ENCODE measurements at places on chromosomes 1 and 21.

DNA sequence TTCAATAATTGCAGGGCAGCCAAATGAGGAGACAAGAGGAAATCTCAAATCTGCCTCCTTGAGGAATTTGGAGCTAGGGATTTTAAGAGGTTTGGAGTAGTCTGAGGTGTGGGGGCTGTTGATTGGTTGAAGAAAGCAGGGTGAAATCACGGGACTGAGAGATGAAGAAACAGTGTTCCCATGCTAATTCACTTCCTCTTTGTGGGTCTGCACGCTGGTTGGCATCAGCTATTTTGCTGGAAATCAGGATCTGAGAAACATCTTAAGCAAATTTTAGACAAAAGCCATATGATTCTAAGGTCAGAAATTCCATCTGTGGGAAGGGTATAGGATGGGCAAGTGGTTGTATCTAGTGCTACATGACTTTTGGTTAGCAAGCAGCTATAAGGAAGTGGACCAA is 107.1 kb upstream of the PAXBP1 start:
- no peak for DNase-seq

GRCh38 chr1:59243550-59243949 is 53.3 kb upstream of the FGGY start:
- DNase-seq = no peak

- no peak for DNase-seq
Measured at GRCh38 chr21:32930673-32931072, 95.1 kb upstream of the OLIG2 start.

GRCh38 chr1:31792541-31792940 is 23.3 kb downstream of the SPOCD1 start:
- no peak for DNase-seq

DNA sequence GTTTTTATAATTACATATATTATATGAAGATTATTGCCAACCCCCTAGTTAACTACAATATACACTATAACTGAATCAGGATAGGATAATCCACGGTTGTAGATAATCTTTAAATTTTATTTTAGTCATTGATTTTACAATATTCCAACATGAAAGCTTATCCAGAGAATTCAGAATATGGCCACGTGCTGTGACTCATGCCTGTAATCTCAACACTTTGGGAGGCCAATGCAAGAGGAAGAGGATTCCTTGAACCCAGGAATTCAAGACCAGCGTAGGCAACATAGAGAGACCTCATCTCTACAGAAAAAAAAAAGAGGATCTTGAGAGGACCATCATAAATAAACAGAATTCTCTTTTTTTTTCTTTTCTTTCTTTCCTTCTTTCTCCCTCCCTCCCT is 119.6 kb upstream of the CACYBP start:
- no peak for DNase-seq

DNA sequence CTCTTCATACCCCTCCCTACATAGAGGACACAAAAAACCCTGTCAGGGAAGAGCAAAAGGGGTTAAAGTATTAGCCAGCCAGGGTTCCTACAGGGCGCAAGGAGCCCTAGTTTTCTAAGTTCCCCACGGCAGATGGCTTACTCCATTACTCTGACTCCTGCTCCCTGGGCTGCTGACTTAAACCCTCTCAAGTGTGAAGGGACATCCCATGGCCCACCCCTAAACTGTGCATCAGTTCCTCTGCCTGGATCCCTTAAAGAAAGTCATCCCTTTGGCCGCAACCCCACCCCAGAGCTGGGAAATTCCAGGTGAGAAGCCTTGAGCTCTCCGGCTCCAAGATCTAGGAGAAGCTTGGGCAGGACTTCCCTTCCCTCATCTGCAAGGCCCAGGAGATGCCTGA is 236.0 kb downstream of the TOMM20 start:
- DNase-seq = no peak

GRCh38 chr1:199067483-199067882 is 428.6 kb downstream of the PTPRC start:
- no peak for DNase-seq

DNA sequence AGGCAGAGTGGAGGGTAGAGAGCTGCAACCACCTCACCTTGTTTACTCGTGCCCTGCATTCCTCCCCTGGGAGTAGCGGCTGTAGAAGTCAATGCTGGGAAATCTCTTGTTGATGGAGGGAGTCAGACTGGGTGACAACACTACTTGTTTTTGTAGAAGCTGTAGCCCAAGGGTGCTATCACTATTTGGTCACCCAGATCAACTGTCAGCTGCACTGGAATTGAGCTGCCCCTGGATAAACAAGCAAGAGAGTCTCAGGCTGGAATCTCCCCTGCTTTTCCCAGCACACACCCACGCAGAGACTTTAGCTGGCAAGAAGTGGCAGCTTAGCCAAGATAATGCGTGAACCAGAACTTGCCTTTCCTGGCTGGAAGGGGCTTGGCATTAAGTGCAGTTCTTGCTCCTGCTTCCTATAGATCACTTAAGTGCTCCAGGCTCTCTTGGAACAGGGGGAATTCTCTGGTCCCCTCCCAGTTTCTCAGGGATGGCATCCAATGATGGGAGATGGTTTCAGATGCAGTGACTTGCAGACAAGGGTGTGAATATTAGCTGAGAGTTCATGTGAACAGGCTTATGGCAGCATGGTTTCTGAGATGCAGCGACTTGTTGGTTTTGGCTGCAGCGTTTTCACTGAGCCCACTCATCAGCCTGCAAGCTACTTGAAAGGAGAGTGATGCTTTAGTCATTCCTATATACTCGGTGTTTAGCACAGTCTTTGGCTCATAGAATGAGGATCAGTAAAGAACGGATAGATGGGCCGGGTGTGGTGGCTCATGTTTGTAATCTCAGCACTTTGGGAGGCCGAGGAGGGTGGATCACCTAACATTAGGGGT is 16.8 kb downstream of the ATP2B4 start:
- peak; percentile 42 for DNase-seq

GRCh38 chr1:236240675-236241074 is 41.1 kb downstream of the ERO1B start:
- no peak for DNase-seq

DNA sequence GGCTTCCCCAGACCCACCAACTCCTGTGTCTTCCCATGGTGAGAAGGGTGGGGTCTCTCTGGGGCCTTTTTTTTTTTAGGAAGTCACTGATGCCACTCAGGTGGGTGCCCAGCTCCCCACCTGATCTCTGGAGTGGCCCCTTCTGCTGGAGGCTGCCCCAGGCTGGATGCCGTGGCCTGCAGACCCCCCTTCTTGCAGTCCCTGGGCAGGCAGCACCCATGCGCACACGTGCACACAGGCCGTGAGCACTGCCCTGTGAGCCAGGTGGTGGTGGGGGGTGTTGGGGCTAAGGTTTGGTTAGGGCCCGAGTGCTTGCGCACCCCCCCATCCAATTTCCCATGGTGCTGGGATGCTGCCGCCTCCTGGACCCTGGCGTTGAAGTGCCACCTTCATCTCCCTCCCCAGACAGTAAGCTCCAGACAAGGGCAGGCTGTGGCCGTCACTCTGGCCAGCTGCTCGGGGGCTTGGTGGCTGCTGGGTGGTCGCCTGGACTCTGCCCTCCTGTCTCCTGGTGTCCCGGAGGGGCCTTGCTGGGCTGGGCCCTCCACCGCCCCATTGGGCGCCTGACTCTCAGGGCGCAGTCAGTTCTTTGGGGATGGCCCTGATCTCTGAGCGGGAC is 50.6 kb downstream of the SKI start:
- no peak for DNase-seq

DNA sequence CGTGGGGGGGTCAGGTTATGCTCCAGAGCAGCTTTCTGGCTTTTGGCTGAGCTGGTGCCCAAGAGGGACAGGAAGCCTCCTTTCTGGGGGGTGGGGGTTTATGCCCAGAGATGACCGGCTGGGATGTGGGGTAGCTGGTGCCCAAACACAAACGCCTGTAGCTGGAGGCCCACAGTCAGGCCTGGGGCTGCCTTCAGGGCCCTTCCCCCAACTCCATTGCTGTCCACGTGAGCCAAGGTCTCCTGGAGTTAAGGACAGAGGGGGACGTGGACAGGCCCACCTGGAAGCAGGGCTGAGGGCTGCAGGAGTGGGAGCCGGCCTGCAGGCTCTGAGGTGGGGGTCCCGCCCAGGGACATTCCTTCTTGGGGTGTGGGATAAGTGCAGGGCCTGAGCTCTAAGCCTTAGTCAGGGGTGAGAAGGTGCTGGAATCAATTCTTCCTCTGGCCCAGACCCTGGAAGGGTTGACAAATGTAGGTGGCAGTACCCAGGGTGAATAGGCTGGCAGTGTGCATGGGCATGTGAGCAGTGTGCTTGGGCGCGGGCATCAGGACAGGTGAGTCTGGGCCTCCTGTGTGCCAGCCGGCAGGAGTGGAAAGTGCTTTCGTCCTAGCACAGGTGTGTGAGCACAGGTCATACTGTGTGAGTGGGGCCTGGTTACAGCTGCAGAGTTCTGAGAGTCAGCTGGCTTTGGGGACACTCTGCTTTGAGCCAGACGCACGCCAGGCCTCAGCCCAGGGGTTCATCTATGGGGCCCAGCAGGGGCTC is 6.8 kb downstream of the CPLANE2 start:
- DNase-seq = no peak

- no peak for DNase-seq
Measured at GRCh38 chr21:36750576-36750959, 51.7 kb downstream of the SIM2 start.

DNA sequence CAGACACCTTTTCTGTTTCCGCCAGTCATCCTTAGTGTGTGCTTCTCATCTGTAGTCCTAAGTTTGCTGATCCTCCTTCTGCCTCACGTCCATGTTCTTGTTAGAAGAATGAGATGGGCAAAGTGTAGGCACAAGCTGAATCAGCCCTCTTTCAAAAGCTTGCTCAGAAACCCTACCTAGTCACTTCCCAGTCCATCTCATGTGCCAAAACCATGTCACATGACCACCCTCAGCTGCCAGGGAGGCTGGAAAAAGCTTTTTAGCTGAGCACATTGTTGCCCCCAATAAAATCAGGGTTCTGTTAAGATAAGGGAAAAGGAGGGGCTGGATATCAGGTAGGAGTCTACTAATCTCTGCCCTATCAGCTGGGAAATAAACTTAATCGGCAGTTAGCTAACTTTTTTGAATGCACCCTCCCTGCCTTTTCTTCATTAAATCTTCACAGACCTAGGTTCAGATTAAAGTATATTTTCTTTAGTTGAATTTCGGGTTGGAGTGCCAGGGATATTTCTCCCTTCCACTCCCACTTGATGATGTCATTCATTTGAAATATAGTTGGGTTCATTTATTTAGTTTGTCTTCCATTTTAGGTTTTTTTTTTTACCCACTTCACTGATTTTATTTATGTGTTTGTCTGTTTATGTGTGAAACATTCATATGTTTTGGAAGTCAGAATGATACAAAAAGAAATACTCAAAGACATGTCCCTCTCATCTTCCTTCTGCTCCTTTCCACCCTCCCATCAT is 129.2 kb downstream of the ROR1 start:
- peak; percentile 9 for DNase-seq

GRCh38 chr1:234199476-234200127 is 173.7 kb upstream of the COA6 start:
- DNase-seq = no peak

- no peak for DNase-seq
Measured at GRCh38 chr1:88434836-88435235, 249.2 kb upstream of the PKN2 start.

GRCh38 chr1:186272486-186272885 is 102.6 kb downstream of the TPR start:
- peak; percentile 4 for DNase-seq

- DNase-seq = no peak
Measured at GRCh38 chr21:35538386-35538785, 489.3 kb upstream of the RUNX1 start.

GRCh38 chr1:31579374-31579773 is 3.1 kb downstream of the TINAGL1 start:
- no peak for DNase-seq

DNA sequence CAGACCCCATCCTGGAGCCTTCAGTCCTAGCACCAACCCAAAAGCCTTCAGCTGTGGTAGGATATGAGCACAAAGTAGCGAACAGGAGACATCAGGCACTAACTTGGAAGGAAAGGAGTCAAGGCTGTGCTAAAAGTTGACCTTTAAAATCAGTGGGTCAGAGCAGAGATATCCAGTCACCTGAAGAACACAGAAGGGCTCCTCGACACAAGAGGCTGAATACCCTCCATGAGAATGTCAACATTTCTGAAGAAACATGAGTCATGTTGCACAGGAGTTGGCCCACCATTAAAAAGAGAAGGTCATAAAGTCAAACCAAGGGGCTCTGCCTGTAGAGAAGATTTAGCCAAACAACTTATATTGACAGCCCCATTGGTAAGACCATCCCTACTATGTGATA is 172.5 kb downstream of the PLPP3 start:
- DNase-seq = no peak

- DNase-seq = peak; percentile 46
Measured at GRCh38 chr1:203306089-203306964, 1.0 kb downstream of the BTG2 start.

DNA sequence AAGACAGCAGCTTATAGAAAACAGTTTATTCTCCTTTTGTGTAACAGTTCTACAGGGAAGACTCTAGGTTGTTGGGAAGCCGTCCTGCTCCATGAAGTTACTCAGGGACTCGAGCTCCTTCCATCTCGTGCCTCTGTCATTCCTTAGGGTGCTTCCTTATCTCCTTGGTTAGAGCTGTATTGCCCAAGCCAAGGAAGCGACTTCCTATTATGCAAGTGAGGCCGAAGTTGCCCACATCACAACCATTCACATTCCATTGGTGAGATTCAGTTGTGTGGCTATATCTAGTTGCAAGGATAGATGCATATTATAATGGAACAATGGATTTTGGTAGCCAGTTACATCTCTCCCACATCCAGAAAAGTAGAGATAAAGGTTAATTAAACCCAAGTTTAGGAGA is 9.0 kb downstream of the GSTM5 start:
- DNase-seq = no peak

DNA sequence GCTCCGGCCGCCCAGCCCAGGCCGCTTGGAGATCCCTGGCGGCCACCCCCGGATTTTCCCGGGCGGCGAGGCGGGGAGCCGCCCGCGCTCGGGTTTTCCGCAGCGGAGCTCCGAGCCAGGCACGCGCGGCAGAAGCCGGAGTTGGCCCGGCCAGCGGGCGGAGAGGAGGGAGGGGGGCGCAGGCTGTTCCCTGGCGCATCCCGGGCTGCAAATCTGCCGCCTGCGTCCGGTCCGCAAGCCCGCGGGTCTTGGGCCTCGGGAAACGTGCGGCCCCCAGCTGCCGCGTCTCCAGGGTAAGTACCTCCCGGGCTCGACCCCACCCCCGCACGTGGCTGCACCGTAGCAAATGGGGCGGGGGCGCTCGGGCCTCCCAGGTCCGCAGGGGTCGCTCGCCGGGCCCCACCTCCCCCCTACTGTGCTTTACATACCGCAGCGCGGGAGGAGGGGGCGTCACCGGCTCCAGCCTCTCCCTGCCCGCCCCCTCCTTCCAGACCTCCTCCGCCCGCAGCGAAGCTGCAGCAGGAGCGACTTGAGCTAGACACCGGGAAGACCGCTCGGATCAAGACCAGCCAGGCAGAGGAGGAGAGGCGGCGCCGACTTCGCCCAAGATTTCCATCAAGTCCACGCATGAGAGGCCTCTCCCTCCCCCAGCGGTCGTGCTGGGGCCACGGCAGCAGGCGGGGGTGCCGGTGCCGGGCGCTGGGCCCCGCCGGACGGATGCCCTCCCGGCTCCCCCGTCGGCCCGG is 1.6 kb downstream of the TMEM200B start:
- peak; percentile 44 for DNase-seq

- no peak for DNase-seq
Measured at GRCh38 chr1:109433322-109433721, 7.1 kb upstream of the PSMA5 start.
